Activated T-helper 1 cell treated with Interleukin-2 at 50 U/mL for 16 hours (primary cell): ENCODE measurements at places on chromosomes 4 and X.

GRCh38 chr4:62548108-62548524 is 1348.0 kb downstream of the ADGRL3 start:
- DNase-seq: no peak

DNA sequence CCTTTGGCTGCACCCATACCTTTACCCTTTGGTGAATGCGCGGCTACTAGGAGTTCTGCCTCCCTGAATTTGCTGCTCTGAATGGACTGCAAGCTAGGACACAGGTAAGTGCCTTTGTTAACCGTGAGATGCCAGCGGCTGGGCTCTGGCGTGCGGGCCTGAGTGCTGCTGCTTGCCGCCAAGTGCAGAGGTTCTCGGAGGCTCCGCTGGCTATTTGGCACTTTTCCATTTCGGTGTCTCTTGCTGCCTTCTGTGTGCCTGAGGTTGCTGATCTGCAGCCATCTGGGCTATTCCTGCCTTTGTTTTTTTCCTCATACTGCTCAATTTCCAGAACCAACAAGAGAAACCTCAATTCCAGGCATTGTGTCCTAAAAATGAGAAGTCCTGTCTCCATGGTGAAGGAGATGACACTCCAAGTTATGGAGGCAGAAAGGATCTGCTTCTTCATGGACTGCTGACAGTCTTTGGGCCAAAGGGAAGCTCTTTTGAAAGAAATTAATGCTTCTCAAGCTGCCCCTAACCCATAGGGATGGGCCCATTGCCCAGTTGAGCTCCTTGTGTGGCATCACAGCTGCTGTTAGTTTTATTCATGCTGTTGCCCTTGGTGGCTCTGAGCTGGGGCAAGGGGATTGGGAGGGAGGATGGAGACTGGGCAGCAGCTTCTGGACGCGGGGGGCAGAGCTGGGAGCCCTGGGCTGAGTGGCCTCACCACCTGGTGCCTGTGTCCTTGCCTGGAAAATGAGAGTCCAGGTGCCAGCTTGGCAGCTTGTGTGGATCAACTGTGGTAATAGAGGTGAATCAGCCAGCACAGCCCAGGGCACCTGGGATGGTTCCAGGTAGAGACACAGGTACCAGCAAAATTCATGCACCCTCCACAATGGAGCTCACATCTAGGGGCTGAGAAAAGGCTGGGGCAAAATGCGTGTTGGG is 3.8 kb upstream of the TBC1D14 start:
- no peak for DNase-seq

GRCh38 chr4:98352396-98352795 is 91.2 kb downstream of the RAP1GDS1 start:
- no peak for DNase-seq

DNA sequence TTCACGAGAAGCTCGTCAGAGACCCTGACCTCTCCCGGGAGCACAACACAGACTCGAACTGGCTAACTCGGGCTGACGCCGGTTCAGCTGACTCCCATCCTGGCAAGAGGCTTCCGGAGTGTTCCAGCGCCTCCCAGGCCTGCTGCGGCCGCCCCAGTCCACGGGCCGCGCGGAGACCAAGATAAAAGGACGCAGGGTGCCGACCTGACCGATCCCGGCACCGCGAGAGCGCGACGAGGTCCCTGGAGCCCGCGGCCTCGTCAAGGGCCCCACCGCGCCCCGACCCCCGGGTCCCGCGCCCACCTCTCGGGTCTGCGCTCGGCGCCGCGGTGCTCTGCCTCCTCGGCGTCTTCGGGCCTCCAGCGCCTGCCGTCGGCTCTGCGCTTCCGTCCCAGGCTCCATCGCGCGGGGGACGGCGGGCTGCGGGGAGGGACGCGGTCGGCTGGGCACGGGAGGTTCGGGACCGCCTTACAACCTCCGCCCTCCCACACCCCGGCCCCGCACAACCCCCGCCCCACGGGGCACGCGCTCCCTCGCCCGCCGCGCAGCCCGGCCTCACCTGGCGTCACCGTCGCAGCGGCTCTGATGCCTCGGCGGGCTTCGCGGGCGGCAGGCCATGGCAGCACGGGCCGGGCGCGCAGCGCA is 426 bp downstream of the SLBP start:
- no peak for DNase-seq

- DNase-seq: no peak
Measured at GRCh38 chr4:188299161-188299560, 159.9 kb downstream of the TRIML1 start.

- no peak for DNase-seq
Measured at GRCh38 chr4:119861731-119862130, 204.9 kb downstream of the MAD2L1 start.

DNA sequence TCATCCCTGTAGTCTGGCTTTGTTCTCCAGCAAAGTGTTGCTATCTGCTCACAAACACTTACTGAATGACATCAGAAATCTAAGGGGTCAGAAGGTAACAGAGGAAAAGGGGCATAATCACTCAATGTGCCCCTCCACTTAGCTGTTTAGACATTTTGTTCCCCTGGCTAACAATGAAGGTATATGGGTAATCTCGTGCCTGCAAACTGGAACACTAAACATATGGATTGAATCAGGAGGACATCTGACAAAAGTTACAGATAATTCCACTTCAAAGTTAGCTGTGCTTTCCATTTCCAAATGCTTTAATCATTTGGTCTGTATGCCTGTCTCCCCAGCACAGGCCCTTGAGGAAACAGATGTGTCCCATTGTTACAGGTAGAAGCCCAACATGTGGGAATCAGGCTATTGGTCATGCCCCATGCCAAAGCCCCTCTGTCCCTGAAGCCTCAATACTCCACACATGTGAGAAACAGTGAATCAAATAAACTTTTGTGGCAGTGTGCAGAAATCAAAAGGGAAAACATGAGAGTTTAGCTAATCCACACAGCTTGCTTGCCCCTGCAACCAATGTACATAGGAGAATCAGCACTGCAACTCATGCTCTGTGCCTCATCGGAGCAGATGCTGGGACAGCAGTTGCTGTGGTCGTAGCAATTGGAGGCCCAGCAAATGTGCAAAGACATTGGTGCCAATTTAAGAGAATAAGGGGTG is 111.7 kb downstream of the RNF150 start:
- no peak for DNase-seq

DNA sequence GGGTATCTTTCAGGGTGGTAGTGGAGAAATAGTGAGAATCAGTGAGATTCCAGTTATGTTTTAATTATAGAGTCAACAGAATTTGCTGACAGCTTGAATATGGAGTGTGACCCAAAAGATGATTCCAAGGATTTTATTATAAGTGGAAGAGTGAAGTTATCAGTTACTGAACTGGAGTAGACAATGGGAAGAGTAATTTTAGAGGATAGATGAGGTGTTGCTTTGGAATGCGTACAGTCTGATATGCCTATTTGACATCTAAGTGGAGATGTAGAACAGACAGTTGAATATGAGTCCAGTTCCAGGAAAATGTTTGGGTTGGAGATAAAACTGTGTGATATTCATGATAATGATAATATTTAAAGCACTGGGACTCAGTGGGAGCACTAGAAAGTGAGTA is 174.2 kb downstream of the MAPK10 start:
- no peak for DNase-seq

DNA sequence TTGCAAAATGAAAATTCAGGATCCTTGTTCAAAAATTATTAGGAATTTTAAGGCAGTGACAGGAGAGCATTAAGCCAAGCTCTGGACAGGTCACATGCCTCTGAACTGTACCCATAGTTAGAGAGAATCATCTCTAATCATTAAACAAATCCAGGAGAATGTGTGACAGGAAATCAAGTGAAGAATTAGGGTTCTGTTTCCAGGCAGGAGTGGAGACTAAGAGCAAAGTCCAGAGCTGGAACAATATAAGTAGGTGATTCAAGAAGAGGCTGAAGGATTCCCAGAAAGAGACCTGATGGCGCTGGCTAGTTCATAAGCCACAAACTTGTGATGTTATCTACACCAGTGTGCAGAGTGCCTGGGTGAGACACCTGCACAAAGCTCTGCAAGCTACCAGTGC is 104.6 kb upstream of the PRKG2 start:
- no peak for DNase-seq

DNA sequence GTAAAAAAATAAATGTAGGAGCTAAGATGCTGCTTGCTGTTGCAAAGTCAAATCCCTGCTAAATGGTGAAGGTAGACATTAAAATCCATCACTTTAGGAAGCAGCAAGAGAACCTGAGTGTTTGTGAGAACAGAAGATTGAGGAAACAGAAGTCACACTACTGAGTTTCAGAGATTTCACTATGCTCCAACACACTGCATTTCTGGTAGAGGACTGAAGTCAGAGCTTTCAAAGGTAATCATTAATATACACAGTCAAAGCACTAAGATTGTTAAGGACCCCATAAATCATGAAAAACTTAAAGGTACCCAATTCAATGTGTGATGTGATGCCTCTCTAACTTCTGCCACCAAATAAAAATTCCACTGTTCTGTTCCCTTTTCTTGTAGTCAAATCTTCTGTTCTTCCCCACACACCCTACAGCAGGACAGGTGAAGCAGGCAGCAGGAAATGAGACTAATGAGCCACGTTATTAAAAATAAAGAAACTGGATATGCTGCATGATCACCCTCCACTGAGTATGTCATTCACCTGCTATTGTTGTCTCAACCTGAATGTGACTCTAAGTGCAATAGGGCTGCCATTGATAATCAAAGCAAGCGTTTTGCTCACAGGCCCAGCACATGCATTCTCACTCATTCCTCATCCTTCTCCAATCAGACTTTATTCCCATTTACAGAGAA is 28.9 kb upstream of the APELA start:
- DNase-seq: no peak

GRCh38 chr4:105014635-105015034 is 132.0 kb upstream of the TET2 start:
- DNase-seq: no peak

- no peak for DNase-seq
Measured at GRCh38 chr4:173696011-173696410, 166.0 kb upstream of the HAND2 start.

DNA sequence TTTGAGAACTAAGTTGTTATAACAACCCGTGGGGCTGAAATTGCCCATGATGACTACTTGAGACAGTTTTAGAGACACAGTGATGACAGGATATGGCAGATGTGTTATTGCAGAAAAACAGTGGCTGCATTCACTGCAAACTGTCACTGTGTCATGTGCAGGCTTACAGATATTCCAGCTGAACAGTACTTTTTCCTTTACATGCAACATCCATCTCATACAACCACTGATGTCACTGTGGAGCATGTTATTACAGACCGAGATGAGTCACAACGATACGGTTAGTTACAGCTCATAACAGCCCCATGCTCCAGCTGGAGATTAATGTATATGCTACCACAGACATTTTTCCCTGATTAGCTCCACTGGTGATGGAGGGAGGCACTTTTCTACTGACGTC is 207.4 kb downstream of the TMA16 start:
- no peak for DNase-seq

DNA sequence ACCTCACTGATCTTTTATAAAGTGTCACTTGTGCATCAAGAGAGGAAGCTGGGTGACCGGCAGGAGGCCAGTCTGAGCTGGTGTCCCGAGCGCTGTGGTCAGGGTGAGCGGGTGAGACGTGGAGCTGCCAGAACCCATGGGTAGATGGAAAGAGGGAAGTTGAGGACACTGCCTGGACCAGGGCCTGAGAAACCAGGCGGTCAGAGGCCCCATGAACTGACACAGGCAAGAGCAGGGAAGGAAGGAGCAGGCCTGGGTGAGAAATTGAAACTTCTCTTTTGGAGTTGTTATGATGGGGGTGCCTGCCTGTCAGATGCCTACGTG is 192.6 kb downstream of the AFAP1 start:
- no peak for DNase-seq

DNA sequence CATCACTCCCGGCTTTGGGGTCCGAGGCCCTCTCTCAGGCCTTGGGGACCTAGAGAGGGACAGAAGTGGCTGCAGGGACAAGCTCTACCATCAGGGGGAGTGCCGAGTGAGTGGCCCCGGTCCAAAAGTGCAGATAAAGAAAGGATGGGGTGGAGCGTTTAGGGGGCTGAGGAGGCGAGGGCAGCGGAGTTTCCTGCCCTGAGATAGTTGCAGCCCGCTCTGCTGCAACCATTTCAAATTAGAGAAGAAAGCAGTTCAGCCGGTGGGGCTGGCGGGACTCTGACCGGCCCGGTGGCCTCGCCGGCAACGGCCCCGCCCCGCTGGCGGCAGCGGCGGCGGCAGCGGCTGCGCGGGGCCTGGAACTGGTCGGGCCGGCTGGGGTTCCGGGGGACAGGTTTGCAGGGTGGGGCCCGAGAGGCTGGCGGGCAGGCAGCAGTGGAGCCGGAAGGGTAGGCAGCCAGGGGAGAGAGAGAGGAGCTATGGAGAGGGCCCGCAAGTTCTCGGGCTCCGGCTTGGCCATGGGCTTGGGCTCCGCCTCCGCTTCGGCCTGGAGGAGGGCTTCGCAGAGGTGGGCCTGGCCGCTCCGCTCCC is 7.6 kb downstream of the DLG3 start:
- DNase-seq: peak; percentile 29

DNA sequence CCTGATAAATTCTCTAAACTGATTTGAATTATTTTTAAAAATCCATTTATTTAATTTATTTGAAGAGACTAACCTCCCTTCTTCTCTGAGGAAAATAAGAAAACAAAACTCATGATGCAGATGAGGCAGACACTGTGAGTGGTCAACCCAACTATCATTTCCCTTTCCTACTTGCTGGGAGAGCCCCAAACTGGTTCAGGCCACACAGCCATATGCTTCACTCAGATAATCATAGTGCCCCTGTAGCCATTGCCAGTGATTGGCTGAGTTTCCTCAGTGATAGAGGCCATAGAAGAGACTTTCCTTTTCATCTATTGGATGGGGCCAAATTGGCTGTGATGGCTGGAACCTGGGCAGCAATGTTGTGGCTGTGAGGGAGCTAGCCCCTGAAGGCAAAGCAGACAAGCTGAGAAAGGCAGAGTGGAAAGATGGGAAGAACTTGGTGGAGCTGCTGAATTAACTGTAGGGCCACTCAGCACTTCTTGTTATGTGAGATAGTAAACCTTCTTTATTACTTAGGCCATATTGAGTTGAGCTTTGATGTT is 49.8 kb downstream of the RAB33B start:
- no peak for DNase-seq

GRCh38 chr4:140361099-140361498 is 12.3 kb upstream of the SCOC start:
- DNase-seq: no peak

- DNase-seq: no peak
Measured at GRCh38 chr4:137923494-137923893, 318.7 kb downstream of the SLC7A11 start.

- no peak for DNase-seq
Measured at GRCh38 chr4:99654361-99654761, 3.3 kb downstream of the C4orf54 start.

DNA sequence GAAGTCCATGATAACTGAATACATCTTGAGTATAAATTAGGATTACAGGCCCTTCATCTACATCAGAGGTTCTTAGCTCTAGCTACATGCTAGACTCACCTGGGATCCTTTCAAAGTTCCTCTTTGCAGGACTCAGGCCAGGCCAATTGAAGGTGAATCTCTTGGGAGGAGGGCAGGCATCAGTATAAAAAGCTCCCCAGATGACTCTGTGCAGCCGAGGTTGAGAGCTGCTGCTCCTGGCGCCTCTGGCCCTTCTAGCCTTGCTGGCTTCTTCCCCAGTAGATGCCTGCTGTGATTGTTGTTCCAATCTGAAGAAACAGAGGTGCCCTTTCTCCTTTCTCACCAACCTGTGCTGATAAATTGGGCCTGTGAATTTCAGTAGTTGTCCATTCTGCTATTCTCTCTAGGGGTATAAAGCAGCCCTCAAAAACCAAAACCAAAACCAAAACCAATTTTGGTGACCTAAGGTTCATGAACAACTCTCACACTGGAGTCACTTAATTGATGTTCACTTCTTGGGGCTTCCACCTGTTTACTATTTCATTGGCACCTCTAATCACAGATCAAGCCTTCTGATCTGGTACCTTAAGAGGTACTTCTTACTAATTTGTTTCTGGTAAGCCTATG is 78.7 kb downstream of the SUPT20HL2 start:
- no peak for DNase-seq
